ENCODE measurements at places on chromosomes 16 and 17. TPM values are rescaled to one million over a fixed set of nuclear protein-coding genes. Genes with fewer than 3 reads are reported as not detected.

DNA sequence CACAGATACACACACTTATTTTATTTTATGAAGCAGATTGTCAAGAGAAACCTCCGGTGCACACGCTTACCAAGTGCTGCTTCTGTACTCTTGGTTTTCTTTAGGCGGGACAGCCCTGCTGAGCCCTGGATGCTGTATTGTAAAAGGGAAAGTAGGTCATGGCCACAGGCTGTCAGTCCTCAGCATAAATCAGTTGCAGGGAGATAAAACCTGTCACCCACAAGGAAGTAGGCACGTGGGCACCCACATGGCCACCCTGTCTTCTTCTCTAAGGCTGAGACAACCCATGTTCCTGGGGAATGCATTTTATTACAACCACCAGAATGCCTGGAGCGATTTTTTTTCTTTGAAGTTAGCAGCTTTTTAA lies 59.3 kb downstream of the ASIC2 start:
- no peak for DNase-seq

GRCh38 chr16:2204416-2205103 lies 694 bp upstream of the MLST8 start:
- no peak for DNase-seq

DNA sequence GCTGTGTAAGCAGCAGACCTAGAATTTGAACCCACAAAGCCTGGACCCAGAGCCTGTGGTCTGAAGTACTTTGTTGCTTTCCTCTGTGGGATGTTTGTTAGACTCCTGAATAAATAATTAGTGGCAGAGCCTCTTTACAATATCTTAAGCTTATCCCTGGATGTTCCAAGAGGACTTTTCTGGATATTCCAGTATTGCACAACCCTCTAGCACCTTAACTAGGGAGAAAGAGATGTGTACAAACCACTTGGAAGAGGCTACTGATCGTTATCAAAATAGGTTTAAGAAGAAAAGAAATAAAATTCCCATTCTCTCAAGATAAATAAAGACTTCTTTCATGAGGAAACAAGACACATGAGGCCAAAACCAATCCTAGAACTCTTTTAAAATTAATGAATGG lies 632.4 kb downstream of the CDH11 start:
- no peak for DNase-seq

DNA sequence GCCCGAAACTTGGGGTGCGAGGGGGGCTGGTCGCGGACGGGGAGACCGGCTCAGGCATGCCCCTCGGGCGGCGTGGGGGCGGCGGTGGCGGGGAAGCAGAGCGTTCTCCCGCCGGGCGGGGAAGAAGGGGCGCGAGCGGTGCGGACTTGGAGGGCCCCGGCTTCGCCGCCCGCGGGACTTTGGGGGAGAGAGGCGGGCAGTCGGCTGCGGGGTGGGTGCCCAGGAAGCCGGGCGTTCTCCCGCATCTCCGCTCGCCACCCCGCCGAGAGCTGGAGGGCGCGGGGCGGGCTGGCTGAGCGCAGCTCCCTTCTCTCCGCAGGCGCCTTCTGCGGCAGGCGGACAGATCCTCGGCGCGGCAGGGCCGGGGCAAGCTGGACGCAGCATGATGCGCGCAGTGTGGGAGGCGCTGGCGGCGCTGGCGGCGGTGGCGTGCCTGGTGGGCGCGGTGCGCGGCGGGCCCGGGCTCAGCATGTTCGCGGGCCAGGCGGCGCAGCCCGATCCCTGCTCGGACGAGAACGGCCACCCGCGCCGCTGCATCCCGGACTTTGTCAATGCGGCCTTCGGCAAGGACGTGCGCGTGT lies 772 bp downstream of the NTN1 start:
- peak; percentile 84 for DNase-seq

DNA sequence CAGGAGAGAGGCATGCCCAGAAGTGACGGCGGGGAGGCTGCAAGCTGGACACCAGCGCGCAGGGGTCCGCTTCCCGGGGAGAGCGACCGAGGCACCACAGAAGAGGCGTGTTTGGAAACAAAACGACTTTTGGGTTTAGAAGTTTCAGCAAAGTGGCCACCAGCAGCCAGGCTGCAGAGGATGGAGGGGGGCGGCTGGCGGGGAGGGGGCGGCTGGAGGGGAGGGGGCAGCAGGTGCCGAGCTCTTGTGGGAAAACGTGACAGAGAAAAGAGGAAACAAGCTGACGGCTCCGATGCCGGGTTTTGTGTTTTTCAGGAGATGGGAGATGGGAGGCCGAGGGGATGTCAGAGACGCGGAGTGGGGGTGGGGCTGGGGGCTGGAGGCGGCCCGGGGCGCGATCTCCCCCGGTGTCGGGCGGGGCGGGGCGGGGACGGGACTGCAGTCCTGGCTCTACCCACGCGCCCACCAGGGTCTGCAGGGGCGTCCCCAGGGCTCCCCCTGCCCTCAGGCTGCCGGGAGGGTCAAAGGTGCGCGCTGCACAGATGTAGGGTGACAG lies 32.1 kb upstream of the RPH3AL start:
- DNase-seq = no peak

GRCh38 chr16:82580298-82580890 lies 46.4 kb upstream of the CDH13 start:
- peak; percentile 72 for DNase-seq

GRCh38 chr17:80804466-80804865 lies 187.2 kb upstream of the CHMP6 start:
- peak; percentile 51 for DNase-seq

- DNase-seq = no peak
Observed at GRCh38 chr16:87320510-87321227, 3.5 kb upstream of the C16orf95 start.

DNA sequence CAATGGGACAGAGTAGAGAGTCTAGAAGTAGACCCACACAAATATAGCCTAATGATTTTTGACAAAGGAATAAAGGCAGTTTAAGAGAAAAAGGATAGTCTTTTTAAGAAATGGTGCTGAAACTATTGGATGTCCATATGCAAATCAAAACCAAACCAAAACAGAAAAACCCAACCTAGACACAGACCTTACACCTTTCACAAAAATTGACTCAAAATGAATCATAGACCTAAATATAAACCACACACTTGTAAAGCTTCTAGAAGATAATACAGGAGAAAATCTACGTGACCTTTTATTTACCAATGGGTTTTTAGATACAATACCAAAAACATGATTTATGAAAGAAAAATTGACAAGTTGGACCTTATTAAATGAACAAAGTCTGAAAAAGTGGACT lies 66.4 kb upstream of the MPHOSPH6 start:
- no peak for DNase-seq

GRCh38 chr17:4708436-4708835 lies 2.0 kb upstream of the ARRB2 start:
- peak; percentile 80 for DNase-seq

DNA sequence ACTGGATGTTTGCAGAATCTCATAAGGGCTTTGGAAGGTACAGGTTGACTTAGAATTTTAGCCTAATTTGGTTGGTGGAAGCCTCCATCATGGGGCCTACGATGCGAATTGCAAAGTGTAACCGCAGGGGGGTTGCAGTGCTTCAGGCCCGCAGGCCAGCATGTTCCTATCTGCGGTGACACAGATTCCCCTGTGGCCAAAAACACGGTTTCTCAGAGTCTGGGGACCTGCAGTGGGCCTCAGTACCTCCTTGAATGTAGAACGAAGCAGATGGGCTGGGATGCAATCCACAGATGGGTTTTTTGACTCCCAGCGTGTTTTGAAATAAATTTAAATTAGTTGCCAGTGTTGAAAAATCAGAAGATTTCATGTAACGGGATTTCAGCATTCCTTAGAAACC lies 34.7 kb downstream of the KIAA0513 start:
- DNase-seq = no peak

GRCh38 chr17:45003877-45004276 lies 35.8 kb upstream of the C1QL1 start:
- peak; percentile 85 for DNase-seq

GRCh38 chr17:81434072-81434471 lies 38.8 kb downstream of the BAHCC1 start:
- no peak for DNase-seq

The TAC4 gene
- total RNA-seq = 3.9 TPM

The TBX6 gene
- total RNA-seq = 2.4 TPM

The TAX1BP3 gene
- 85.9 TPM for total RNA-seq

The CCL2 gene
- 321 TPM for total RNA-seq

The HMOX2 gene
- 18.0 TPM for total RNA-seq
